Stimulated activated CD4-positive, alpha-beta T cell treated with anti-CD3 and anti-CD28 coated beads, TNF-alpha, amount 100 ng/mL, for 4 hours (primary cell): ENCODE measurements at places on chromosomes 12 and 14.

DNA sequence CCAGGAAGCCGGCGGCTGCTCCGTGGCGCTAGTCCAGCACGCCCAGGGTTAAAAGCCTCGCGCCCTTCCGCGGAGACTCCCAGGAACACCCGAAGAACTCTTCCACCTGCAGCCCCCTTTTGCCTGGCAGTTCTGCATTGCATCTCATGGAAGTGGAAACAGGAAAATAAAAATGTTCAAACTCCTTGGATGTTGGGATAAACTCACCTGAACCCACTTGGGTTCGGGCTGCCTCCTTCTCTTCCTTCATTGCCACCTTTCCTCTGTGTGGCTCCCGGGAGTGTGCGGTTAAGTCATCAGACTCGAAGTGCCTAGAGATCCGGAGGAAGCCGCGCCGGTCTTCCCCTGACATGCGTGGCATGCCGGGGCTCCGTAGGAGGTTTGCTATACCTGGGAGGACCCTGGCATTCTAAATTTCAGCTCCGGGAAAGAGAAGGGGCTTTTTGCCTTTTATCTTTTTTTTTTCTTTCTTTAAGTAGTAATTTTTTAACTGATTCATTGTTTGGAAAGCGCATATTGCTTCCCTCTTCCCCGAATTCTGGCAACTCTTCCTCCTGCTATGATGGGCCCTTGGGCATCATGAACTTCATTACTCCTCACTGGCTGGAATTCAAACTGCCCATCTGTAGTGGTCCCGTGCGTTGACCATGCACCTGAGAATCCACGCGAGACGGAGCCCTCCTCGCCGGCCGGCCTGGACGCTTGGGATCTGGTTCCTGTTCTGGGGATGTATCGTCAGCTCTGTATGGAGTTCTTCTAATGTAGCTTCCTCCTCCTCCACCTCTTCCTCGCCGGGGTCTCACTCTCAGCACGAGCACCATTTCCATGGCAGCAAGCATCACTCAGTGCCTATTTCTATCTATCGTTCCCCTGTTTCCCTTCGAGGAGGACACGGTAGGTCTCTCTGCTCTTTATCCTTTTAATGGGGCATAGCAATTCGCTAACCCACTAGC, 931.4 kb downstream of the DIO2 start:
- DNase-seq, result no peak

DNA sequence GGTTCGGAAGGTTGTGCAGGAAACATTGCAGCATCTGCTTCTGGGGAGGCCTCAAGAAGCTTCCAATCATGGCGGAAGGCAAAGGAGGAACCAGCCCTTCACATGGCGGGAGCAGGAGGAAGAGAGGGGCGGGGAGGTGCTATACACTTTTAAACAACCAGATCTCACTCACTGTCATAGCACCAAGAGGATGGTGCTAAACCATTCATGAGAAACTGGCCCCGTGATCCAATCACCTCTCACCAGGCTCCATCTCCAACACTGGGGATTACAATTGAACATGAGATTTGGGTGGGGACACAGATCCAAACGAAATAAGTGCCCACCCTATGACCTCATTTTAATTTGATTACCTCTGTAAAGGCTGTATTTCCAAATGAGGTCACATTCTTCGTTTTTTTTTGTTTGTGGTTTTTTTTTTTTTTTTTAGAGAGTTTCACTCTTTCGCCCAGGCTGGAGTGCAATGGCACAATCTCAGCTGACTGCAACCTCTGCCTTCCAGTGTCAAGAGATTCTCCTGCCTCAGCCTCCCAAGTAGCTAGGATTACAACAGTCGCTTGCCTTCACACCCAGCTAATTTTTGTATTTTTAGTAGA, 11.4 kb upstream of the ORAI1 start:
- DNase-seq, result no peak

GRCh38 chr12:32501835-32502333, 102.5 kb downstream of the FGD4 start:
- DNase-seq, result no peak

DNA sequence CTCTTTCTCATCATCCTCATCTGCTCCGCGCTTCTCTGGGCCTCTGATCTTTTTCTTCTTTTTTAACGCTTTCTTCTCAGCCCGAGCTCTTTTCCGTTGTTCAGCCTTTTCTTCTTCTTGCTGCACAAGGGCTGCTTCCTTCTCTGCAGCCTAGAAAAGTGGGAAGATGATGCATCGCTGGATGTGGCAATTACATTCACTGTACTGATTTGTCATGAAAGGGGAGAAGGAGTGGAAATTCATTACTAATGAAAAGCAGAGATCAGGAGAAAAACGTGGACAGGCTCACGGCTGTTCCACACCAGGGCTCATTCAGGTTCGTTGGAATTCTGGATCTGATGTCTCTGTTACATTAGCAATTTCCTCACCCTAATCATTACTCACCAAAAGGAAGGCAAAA, 15.1 kb downstream of the FICD start:
- no peak for DNase-seq

DNA sequence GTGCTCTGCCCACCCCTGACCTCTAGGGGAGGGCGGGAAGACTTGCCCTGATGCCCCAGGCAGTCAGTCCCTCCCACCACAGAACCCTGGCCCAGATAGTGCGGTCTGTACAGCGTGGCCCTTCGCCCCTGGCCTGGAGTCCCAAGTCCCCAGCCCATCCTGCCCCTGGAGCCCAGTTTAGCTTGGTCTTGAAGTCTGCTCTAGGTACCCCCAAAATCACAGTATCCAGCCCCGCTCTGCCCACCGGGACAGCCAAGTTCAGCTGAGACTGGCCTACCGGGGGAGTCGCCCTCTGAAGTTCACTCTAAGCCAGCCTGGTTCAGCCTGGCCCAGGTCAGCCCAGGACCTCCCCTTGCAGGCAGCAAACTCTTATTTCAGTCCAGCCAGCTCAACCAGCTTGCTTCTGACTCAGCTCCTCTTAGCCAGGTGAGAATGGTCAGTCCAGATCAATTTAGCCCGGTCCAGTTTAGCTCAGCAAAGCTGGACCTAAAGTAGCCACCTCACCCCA, 75.9 kb downstream of the TMEM121 start:
- DNase-seq, result no peak

- DNase-seq, result peak; percentile 47
These were observed at the start of gene ATN1 for GRCh38 chr12:6927379-6928021. ATN1 (plus strand) TSS chr12:6927959; CDS start chr12:6934002, 6,043 bp downstream.

GRCh38 chr12:114986178-114986714, 302.3 kb upstream of the TBX3 start:
- DNase-seq, result no peak

- no peak for DNase-seq
These were observed 132.6 kb upstream of the PLEKHG7 start for GRCh38 chr12:92570056-92570753.

DNA sequence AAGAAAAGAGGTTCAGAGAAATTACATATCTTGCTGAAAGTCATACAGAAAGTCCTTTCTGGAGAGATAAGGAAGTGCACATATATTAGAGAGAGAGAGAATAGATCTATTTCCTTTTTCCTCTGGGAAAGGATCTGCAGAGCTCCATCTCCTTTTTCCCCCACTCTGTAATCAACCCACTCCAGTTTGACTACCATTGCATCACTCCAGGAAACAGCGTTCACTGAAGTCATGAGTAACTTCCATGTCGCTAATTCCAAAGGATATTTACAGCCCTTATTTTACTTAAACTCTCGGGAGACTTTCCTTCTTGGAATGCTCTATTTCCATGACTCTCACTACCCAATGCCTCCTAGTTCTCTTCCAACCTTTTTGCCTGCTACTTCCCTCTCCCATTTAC, 72.5 kb upstream of the PARP11 start:
- DNase-seq, result no peak

DNA sequence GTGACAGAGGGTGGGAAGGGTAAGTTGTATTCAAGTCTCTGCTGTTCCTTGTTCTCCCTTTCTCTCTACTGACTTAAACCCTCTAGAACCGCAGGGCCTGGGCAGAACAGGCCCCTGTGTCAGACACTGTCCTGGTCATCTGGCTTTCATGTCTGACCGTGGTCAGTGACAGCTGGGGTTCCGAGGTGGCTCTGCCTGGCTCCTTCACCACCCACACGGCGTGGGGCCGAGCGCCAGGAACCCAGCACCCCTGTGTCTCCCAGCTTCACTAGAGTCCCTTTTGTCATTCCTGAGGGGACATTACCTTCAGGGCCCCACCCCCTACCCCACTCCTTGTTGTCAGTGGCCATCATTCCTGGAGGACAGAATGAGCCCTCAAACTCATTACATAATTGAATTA, 168.9 kb downstream of the ADGRD1 start:
- no peak for DNase-seq

GRCh38 chr12:109771746-109772621, 58.4 kb downstream of the FAM222A start:
- DNase-seq, result no peak

DNA sequence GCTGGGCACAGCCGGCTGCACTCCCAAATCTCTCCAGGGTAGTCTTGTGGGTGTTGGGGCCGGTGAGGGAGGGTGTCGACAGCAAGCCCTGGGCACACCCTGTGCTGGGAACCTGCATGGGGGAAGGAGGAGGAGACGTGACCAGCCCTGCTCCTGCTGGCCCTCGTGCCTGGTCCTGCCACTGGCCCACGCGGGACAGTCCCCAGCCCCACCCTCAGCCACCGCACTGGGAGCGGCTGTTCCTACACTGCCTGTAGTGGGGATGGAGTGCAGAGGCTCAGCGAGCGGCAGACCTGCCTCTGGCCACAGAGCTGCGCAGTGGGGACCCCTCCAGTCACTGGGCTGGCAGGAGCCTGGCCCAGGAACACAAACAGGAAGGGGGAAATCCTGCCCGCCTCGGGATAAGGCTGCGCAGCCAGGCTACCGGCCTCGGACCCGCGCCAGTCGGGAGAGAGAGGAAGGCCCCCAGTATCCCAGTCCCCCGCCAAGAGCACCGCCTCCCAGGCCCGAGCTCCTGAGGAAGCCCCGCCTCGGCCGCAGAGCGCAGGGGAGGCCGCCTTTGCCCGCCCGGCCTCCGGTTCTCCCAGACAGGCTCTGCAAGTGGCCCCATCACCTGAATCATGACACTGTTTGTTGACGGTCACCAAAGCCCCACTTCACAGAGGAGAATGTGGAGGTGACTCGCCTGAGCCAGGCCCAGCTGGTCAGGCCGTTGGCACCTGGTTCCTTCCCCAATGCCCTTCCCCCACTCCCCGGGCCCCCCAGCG, 10.6 kb downstream of the AHNAK2 start:
- no peak for DNase-seq

GRCh38 chr14:104873380-104874055, 8.4 kb downstream of the CEP170B start:
- DNase-seq, result no peak

GRCh38 chr14:83372271-83372670, 1838.6 kb upstream of the SEL1L start:
- DNase-seq, result no peak

DNA sequence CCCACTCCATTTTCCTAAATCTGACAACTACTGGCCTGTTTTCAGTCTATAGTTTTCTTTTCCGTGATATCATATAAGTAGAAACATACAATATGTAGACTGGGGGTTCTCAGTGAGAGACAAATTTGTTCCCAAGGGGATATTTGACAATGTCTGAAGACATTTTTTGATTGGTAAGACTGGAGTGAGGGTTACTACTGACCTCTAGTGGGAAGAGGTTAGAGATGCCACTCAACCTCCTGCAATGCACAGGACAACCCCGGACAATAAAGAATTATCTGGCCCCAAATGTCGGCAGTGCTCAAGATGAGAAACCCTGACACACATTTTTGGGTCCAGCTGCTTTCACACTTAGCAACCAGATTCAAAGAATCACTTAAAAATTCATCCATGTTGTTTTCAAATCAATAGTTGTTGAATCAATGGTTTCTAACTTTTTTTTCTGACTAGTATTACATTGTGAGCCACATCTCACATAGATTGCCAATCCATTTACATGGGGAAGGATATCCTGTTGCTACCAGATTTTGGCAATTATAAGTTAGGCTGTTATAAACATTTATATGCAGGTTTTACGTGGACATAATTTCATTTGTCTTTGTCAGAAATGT, 307.1 kb downstream of the RPL10L start:
- no peak for DNase-seq

DNA sequence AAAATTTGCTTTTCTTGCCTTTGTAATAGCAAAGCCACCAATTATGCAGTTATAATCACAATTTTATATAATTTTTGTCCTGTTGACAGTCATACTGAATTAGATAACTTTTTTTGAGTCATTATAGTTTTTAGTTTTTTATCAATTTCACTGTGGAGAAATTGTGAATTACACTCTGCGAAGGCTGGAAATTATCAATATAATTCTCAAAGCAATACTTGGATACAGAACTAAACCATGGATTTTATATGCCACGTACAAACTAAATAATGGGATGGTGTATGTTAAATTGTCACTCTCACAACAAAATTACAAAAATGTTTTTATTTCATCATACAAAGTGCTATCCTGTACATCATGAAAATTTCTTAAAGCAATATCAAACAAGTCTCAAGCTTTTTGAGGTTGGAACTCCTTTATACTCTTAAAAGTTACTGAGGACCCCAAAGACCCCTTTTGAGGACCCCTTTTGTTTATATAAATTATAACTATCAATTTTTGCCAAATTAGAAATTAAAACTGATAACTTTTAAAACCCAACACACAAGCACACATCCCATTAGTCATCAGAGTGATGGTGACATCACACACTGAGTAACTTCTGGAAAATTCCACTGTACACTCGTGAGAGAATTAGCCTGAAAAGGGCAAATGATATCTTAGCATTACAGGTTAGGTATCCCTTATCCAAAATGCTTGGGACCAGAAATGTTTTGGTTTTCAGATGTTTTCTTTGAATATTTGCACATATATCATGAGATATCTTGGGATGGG, 19.8 kb upstream of the AQP2 start:
- DNase-seq, result no peak
